ENCODE measurements at places on chromosomes 12 and 14.

- no peak for DNase-seq
Measured at GRCh38 chr14:30940886-30941285, 66.5 kb downstream of the COCH start.

- no peak for DNase-seq
Measured at GRCh38 chr12:42420395-42420794, 94.4 kb downstream of the PPHLN1 start.

GRCh38 chr12:88388566-88389540 lies 191.4 kb downstream of the KITLG start:
- no peak for DNase-seq

- no peak for DNase-seq
Measured at GRCh38 chr12:131825146-131825892, 2.9 kb upstream of the MMP17 start.

DNA sequence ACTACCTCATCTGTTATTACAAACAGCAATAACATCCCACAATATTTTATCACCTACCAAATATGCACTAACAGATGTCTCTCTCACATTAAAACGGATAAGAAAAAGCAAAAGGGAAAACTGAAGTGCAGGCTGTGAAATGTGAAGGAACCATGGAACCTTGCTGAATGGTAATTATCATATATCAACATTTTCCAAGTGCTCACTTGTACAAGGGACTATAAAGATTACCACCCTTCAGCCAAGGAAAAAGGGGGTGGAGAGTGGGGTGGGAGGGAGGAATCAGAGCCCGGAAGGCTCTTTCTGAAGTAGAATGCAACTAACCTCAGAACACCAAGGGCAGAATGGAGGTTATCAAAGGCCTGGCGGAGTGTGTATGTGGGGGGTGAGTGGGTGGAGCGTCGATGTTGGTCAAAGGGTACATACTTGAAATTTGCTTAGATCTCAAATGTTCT lies 1.2 kb downstream of the SNX6 start:
- no peak for DNase-seq

DNA sequence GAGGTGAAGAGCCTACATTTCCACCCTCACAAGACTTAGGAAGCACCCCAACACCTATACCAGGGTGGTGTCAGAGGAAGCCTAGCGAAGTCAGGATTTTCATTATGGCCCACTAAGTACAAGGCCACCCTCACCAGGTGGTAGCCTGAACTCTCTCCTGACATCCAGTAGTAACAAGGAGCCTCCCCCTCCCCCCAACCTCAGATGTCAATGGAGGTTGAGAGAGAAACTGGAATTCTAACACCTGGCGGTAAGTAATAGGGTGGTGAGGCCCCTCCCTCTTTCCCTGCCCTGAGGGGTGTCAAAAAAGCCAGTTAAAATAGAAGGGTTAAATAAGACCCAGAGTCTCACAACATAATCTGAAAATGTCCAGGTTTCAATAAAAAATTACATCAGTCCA lies 37.6 kb downstream of the SINHCAF start:
- no peak for DNase-seq

GRCh38 chr14:51424561-51425251 lies 184.7 kb downstream of the TMX1 start:
- no peak for DNase-seq

Data from stimulated activated CD8-positive, alpha-beta memory T cell treated with anti-CD3 and anti-CD28 coated beads, Interleukin-12 subunit alpha, Interleukin-12 subunit beta, amount 100 ng/mL, for 1 hour (primary cell).